Smooth muscle cell of the pulmonary artery (primary cell): ENCODE measurements at places on chromosomes 6 and 20. TPM values are rescaled to one million over a fixed set of nuclear protein-coding genes. Genes with fewer than 3 reads are reported as not detected.

AMD1 gene
- 28.5 and 39.8 TPM in 2 replicates for total RNA-seq

APOM gene
- total RNA-seq, result 1.0 and 1.6 TPM in 2 replicates

RING1 gene
- total RNA-seq, result 33.2 and 33.3 TPM in 2 replicates

ERVFRD-1 gene
- not detected in 2 replicates for total RNA-seq

MSH5 gene
- total RNA-seq, result 3.8 and 6.6 TPM in 2 replicates

CYP21A2 gene
- 0.20 and 0.26 TPM in 2 replicates for total RNA-seq

KLHDC3 gene
- total RNA-seq, result 59.1 and 86.7 TPM in 2 replicates

SIRPA gene
- 7.9 and 13.6 TPM in 2 replicates for total RNA-seq

RAB23 gene
- 46.0 and 54.3 TPM in 2 replicates for total RNA-seq

PRKN gene
- total RNA-seq, result 1.1 and 3.0 TPM in 2 replicates

TFAP2D gene
- 0.46 TPM in 1 of 2 replicates, not detected in the other for total RNA-seq

OR2B6 gene
- total RNA-seq, result 0.07 TPM in 1 of 2 replicates, not detected in the other

TP53TG5 gene
- 0.03 TPM in 1 of 2 replicates, not detected in the other for total RNA-seq

DSP gene
- 11.4 and 13.2 TPM in 2 replicates for total RNA-seq

MYMX gene
- total RNA-seq, result 0.33 TPM in 1 of 2 replicates, not detected in the other

ASIP gene
- total RNA-seq, result not detected in 2 replicates

BTBD3 gene
- total RNA-seq, result 15.2 and 18.5 TPM in 2 replicates

PRSS16 gene
- total RNA-seq, result 0.33 and 0.40 TPM in 2 replicates

TMEM14C gene
- total RNA-seq, result 85.8 and 86.8 TPM in 2 replicates

SLC17A9 gene
- total RNA-seq, result 21.0 and 25.4 TPM in 2 replicates

TPX2 gene
- total RNA-seq, result 10.6 and 22.9 TPM in 2 replicates

NAA20 gene
- total RNA-seq, result 27.8 and 29.6 TPM in 2 replicates

ZNF334 gene
- total RNA-seq, result 0.83 and 3.9 TPM in 2 replicates
